ENCODE measurements at places on chromosomes 1 and 21. TPM values are rescaled to one million over a fixed set of nuclear protein-coding genes. Genes with fewer than 3 reads are reported as not detected.
A peak's percentile ranks its signal among the peaks of the same experiment; 100 is the strongest.

GRCh38 chr1:215844266-215844665 is 277.2 kb downstream of the KCTD3 start:
- DNase-seq: no peak
- no peaks in the 10 kb centered on the region for H3K4me1 ChIP-seq
- no peak overlapping the region for H3K27ac ChIP-seq

Gene SLC22A15
- total RNA-seq: 0.54 TPM

DNA sequence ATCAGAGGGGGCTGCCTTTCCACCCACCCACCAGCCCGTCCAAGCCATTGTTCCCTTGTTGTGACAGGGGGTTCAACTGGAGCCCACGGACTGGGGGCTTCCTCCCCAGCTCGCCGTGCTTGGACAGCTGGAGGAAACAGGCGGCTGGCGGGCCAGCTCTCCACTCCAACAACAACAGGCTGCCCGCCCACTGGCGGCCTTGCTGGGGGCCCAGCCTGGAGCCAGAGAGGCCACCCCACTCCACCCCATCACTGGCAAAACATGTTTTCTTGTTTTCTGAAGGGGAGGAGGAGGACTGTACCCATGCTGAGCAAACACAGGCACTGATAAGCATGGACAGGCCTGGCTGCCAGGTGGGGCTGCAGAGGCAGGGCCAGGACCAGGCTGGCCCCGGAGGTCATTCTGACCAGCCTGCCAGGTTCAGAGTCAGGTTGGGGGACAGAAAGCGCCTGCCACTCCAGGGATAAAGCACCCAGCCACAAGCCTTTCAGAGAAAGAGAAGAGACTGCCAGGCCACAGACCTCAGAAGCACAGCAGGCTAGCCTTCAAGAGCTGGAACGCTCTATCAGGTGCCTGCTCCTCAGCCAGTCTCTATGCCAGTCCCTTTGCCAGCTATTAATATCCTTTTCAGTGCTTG is 32.8 kb downstream of the GJA4 start:
- H3K4me1 ChIP-seq: no peaks in the 10 kb centered on the region
- H3K27me3 ChIP-seq: no peaks in the 10 kb centered on the region
- no peak overlapping the region for H3K4me3 ChIP-seq
- no peak overlapping the region for H3K27ac ChIP-seq
- DNase-seq: no peak

Gene RYR2
- total RNA-seq: not detected

- H3K36me3 ChIP-seq: no peaks in the 10 kb centered on the region
- no peak for DNase-seq
- no peak overlapping the region for H3K27ac ChIP-seq
- H3K4me3 ChIP-seq: no peak overlapping the region
Measured at GRCh38 chr1:201419746-201420607, 1.6 kb downstream of the TNNI1 start.

GRCh38 chr1:176801514-176802020 is 338.6 kb downstream of the PAPPA2 start:
- no peak overlapping the region for H3K4me3 ChIP-seq
- H3K36me3 ChIP-seq: no peaks in the 10 kb centered on the region
- H3K4me1 ChIP-seq: no peaks in the 10 kb centered on the region

DNA sequence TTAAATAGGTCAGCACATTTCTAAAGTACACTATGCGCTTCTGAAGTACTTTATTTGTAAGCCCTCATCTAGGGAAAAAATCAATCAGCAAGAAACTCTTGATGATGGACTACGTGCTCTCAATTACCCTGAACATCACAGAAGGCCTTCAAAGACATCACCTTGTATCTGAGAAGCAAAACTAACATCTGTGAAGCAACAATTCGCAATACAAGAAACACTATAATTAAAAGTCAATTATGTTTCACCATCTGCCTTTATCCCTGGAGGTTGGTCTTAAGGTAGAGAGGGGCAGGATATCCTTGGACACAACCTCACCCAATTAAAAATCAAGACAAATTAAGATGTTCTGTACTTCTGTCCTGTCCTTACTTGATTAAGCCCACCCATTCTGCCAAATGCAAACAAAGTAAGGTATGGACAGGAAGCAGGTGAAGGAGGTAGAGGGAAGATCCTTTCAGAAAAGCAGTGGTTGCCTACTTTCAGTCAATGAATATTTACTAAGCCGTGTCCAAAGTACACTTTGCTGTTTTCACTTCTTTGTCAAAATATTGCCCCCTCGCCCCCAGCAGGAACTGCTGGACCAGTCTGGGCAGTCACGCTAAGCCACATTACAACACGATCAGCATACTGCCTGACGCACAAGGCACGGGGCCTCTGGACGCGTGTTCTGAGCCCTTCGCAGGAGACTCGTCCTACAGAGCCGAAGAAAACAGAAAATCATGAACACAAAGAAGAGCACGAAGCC is 887 bp downstream of the SLC19A2 start:
- peak overlapping the region; percentile 88 for H3K4me3 ChIP-seq
- DNase-seq: peak; percentile 27
- H3K27me3 ChIP-seq: no peaks in the 10 kb centered on the region
- peaks cover 66% of the 10 kb centered on the region for H3K4me1 ChIP-seq
- peaks cover 18% of the 10 kb centered on the region for H3K36me3 ChIP-seq

Gene PADI3
- total RNA-seq: not detected

DNA sequence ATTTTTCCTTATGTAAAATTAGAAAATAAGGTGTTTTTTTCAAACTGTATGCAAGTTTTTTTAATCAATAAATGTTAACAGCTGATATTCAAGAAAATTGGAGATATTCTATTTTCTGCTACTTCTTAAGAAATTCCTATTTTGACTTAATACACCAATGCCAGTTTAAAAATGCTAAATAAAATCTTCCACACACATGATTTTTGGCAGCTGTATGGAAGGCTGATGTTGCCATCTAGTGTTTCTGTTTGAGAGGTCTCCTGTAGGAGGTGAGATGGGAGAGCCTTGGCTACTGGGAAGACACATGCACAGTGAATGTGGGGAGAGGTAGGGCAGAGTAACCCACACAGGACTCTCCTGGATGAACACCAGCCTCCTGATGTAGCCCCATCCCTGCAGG is 29.2 kb upstream of the OR2B11 start:
- no peak overlapping the region for H3K4me3 ChIP-seq
- no peak for DNase-seq
- H3K27me3 ChIP-seq: peaks cover 4% of the 10 kb centered on the region
- H3K4me1 ChIP-seq: no peaks in the 10 kb centered on the region

Gene TMOD4
- 2.3 TPM for total RNA-seq

DNA sequence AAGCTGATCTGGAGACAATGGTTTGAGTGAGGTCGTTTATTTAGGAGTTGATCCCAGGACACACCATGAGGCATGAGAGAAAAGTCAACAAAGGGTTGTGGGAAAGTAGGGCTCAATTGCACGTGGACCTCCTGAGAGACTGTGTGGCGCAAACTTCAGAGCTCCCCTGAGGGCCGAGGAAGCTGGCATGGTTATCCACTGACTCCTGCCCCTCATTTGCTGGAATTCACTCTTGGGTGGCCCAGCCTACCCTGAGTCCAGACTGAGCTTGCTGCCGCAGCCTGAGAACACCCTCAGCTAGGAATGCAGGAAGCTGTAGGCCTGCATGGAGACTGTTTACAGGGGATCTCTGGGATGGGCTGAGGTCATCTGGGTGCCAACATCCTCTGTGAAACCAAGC is 301.0 kb downstream of the RWDD3 start:
- H3K27me3 ChIP-seq: peaks cover 1% of the 10 kb centered on the region
- no peak overlapping the region for H3K4me3 ChIP-seq
- DNase-seq: no peak
- no peak overlapping the region for H3K27ac ChIP-seq
- no peaks in the 10 kb centered on the region for H3K4me1 ChIP-seq

- no peak for DNase-seq
- no peak overlapping the region for H3K27ac ChIP-seq
- no peak overlapping the region for H3K4me3 ChIP-seq
- H3K36me3 ChIP-seq: no peaks in the 10 kb centered on the region
- no peaks in the 10 kb centered on the region for H3K27me3 ChIP-seq
Measured at GRCh38 chr21:31566064-31566463, 93.4 kb upstream of the SOD1 start.

Data from activated naive CD8-positive, alpha-beta T cell treated with anti-CD3 and anti-CD28 coated beads for 36 hours (primary cell).